NCI-H510A treated with DMSO at 0.1 percent for 48 hours (cell line): ENCODE measurements at places on chromosomes 3 and 15.

GRCh38 chr3:150285601-150286000 is 122.5 kb upstream of the TSC22D2 start:
- no peak for DNase-seq

GRCh38 chr3:16301507-16301906 is 36.5 kb downstream of the OXNAD1 start:
- peak; percentile 7 for DNase-seq

DNA sequence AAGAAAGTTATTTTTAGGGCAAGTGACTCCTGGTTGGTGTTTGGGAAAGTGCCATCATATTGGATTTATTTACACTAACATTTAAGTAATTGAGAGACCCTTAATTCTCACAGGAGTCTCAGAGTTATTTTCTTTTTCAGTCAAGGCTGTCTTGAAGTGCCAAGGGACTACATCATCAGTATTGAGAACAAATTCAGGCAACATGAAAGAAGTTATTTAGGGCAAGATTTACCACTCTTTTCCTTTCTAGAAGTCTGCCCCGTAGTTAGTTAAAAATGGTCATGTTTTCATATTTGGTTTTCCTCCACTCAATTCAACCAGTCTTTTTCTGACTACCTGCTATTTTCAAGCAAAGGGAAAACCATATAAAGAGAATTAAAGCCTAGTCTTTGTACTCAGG is 6.1 kb downstream of the B4GALT4 start:
- DNase-seq: no peak

DNA sequence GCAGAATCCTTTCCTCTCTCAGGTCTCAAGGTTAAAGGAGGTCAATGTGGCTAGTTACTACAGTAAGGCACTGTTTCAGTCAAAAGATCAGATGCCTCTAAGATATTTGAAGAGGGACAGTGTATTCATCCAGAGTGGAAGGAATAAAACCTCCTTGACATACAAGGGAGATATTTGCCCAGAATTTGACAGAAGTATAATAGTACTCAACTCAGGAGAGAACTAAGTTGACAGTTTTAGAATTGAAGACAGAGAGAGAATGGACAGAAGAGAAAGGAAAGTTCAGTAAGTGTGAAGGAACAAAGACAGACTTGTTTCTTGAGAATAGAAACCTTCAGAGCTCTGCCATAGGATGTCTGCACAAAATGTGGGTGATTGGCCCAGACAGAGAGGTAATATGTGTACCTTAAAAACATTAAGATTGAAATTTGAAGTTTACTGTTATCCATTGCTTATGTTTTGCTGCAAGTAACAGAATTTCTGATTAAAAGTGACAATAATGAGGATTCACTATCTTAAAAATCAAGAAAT is 507.1 kb downstream of the IGSF11 start:
- DNase-seq: no peak

GRCh38 chr3:128266453-128266852 is 113.2 kb downstream of the EEFSEC start:
- no peak for DNase-seq

- no peak for DNase-seq
Observed at GRCh38 chr3:188841906-188842305, 329.9 kb upstream of the TPRG1 start.
